Memory B cell (primary cell): ENCODE measurements at places on chromosomes 2 and 18.

- no peak for DNase-seq
Observed at GRCh38 chr2:212832211-212833195, 293.9 kb upstream of the ERBB4 start.

DNA sequence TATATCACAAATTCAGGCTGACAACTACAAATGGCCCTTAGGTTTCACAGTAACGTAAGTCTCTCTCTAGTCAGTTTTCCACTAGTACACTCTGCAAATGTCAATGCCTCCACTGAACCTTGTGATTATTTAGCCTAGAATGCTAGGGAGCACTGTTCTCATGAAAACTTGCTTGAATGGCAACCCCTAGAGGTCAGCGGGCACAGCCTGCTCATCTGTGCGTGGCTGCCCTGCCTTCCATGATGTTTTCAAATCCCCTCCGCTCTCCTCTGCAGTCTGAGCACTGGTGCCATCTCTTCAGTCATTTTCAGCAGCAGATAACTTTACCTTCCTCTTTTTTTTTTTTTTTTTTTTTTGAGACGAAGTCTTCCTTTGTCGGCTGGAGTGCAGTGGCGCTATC is 84.1 kb upstream of the GULP1 start:
- no peak for DNase-seq

DNA sequence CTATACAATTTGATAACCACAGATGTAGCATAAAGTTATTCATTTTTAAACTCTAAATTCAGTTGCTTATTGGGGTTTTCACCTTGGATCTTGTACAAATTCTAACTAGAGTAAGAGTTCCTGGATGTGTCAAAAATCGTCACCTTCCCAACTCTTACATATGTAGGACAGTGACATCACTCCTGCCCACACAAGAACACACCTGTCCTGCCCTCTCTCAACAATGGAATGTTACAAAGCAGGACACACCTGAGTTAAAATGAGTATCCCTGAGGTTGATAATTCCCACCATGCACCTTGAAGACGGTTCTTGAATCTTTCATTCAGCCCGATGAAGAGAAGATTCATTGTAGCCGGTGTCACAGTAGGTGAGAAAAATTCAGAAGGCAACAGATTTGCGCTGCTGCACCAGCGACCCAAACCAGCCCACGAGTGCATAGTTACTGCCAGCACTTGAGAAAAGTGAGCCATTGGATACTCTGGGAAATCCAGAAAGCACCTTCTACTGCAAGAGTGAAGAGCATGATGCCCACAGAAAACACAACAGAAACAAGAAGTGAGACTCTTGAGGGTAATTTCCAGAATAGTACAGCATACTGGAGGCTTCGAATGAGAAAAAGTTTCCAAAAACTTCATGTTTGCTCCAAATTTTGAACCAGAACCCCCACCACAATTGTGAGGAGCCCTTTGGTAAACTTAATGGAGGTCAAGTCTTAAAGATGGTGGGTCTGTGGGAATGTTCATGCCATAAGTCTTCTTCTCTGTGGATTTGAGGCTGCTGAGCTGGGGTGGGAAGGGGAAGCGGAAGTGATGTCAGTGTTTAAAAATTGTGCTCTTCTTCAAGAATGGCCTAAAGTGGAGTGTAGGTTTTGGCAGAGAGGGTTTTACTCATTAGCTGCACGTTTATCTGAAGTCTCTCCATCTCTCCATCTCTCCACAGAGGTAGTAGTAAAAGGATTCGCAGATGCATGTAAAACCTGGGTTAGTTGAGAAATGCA is 34.7 kb upstream of the ADAM23 start:
- no peak for DNase-seq

GRCh38 chr2:25131567-25132298 is 36.6 kb downstream of the POMC start:
- DNase-seq, result no peak

DNA sequence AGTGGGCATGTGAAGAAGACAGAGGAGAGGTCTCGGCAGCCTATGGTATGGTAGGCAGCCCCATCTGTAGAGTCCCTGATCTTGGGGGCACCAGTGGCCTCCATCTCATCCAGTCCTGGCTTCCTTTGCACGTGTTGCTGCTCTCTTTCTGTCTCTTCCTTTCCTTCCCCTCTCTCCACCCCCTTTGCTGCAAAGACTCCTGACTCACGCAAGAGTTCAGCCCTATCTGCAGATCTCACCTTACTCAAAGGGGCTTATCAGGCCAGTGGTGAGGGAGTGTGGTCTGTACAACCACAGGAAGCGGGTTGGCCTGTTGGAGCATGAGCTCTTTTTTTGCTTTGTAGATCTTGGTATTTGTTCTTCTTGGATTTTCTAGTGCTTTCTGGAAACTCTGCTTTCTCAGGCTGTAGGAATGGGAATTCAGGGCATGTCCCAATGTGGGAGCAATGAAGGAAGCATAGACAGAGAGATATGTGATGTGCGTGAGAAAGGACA is 14.6 kb upstream of the NT5DC4 start:
- DNase-seq, result no peak

GRCh38 chr2:4937550-4937949 is 754.6 kb upstream of the SOX11 start:
- no peak for DNase-seq

GRCh38 chr2:9199716-9200632 is 6.6 kb upstream of the ASAP2 start:
- no peak for DNase-seq

DNA sequence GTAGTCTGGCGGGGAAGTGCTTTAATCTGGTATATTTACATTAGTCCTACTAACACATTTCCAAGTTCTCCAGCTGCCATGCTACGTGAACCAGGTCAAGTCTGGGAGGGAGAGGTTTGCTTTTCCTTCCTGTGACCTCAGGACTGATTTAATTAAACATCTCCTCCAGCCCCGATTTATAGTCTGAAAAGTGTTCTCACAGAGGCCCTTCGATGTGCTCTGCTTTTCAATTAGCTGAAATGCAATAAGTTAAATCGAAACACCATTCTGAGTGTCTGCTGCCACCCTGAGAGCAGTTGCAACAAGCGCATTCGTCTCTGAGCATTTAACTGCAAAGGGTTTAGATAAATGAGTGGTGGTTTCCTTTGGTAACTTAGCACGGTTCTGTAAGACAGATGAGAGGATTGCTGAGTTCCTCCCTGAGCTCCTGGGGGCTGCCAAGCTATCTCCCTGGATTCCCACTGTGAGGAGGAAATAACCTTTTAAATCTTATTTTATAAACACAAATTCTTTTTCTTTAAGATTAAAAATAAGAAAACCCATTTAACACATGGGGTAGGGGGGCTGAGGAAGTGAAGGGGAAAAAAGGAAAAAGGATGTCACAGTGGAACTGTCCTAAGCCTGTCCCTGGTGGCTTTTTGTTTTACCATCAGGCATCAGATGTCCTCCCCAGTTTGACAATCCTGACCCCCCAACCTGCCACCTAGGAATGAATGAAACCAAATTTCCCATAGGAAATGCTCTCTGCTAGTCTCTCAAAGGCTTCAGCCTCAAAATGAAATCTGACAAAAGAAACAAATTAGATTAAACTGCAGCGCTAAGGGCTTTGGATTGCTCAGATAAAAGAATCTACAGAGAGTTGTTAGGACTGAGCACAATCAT is 56.5 kb upstream of the CREB1 start:
- no peak for DNase-seq
